ENCODE measurements at places on chromosomes 7 and 10.

GRCh38 chr7:53789741-53790140 is 752.4 kb upstream of the VSTM2A start:
- no peak for DNase-seq

DNA sequence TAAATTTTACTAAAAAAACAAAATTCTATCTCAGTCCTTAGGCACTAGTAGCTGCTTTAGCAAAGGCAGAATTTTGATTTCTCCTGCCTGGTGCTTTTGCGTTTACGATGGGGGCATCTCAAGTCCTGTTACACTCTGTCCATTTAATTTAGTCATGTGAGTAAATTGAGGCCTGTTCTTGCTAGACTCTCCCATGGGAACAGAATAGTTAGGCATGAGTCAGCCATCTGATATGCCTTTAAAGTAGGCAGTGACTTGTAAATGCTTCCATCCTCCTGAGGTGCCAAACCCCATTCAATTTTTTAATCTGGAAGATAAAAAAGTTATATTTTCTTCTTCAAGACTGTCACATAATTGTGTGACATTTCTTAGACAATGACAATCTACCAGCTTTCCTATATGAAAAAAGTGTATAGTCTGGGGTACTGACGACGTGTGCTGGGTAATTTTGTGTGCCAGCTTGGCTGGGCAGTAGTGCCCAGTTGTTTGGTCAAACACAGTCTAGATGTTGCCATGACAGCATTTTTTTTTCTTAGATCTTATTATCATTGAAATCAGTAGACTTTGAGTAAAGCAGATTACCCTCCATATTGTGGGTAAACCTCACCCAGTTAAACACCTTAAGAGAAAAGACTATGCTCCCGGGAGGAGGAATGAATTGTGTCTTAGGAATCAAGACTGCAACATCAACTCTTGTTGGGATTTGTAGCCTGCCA is 603.4 kb downstream of the SORCS1 start:
- no peak for DNase-seq

- no peak for DNase-seq
Measured at GRCh38 chr7:55050281-55050680, 31.5 kb downstream of the EGFR start.

DNA sequence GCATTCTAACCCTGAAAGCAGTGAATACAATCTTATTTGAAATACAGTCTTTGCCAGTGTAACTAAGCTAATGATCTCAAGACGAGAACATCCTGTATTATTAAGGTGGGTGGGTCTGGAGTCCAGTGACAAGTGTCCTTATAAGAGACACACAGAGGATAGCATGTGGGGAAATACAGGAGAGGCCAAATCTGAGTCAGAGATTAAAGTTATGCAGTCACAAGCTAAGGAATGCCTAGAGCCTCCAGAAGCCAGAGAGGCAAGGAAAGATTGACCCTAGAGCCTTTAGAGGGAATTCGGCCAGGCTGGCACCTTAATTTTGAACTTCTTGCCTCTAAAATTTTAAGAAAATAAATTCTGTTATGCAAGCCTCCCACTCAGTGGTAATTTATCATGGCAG is 87.5 kb upstream of the HGF start:
- no peak for DNase-seq

DNA sequence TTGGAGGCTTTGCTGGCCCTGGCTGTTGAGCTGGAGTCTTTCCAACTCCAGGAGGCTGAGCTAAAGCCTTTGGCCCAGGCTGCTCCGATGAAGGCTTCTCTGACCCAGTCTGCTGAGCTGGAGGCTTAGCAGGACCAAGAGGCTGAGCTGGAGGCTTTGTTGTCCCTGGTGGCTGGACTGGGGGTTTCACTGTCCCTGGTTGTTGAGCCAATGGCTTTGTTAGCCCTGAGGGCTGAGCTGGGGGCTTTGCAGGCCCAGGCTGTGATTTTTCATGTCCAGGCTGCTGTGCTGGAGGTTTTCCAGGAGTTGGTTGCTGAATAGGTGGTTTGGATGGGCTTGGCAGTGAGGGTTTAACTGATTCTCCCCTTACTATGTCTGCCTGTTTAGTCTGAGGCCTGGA is 7.3 kb downstream of the PCLO start:
- no peak for DNase-seq

GRCh38 chr7:116315803-116316202 is 105.5 kb downstream of the TES start:
- no peak for DNase-seq

DNA sequence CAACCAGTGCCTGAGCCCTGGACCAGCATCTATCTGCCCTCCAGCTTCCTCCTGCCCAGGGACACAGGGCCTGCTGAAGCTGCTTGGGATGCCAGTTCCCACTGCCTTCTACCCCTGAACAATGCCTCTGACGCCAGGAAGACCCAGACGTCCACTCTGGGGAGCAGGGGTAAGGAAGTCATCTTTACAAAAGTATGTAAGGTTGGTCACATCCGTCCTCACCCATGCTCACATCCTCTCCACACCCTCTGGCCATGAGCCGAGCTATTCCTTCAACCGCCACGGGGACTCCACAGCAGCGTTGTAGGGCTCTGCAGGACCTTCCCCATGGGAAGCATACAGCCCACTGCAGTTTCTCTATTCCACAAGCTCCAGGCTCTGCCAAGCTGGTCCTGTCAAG is 58.5 kb downstream of the CLRN3 start:
- DNase-seq = no peak

DNA sequence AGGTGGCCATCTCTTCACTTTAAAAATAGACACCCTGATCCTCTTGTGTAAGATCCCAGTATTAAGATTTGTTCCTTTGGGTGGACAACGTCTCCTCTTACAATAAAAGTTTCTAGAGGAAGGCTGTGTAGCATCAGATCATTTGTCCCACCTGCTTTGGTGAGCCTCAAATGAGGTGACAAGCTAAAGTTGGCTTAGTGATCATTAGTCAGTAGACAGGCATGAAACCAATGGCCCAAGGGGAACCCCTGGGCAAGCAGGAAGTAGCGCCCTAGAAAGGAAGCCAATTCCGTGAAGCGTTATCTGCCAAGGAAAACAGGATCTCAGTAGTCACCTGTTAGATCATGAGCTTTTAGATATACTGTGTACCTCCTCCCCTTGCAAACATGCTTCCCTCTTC is 66.8 kb downstream of the PCGF5 start:
- DNase-seq = no peak

DNA sequence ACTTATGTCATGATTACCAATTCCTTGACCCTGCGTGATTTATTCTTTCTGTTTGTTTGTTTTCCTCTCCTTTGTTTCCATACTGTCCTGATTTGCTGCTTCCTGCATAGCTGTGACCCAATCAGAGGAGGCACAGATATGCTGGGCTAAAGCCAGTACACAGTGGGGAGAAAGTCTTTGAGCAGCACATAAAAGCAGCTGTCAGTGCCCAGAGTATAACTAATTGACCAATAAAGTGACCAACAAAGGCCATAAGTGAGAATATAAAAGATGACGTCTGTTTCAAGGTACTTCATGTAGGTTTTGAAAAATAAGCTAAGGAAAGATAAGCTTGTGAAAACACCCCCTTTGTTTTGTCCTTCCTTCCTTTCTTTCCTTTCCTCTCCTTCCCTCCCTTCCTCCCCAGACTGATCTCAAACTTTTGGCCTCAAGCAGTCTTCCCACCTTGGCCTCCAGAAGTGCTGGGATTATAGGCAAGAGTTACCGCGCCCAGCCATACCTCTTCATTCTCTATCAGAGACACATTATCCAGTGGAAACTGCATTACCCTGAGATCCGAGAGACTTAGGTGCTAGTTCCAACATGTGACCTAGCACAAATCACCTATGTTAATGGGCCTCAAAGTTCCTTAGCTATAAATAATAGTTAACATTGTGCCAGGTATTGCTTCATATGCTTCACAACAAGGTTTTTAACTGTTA is 17.0 kb downstream of the BCAP29 start:
- DNase-seq = no peak

DNA sequence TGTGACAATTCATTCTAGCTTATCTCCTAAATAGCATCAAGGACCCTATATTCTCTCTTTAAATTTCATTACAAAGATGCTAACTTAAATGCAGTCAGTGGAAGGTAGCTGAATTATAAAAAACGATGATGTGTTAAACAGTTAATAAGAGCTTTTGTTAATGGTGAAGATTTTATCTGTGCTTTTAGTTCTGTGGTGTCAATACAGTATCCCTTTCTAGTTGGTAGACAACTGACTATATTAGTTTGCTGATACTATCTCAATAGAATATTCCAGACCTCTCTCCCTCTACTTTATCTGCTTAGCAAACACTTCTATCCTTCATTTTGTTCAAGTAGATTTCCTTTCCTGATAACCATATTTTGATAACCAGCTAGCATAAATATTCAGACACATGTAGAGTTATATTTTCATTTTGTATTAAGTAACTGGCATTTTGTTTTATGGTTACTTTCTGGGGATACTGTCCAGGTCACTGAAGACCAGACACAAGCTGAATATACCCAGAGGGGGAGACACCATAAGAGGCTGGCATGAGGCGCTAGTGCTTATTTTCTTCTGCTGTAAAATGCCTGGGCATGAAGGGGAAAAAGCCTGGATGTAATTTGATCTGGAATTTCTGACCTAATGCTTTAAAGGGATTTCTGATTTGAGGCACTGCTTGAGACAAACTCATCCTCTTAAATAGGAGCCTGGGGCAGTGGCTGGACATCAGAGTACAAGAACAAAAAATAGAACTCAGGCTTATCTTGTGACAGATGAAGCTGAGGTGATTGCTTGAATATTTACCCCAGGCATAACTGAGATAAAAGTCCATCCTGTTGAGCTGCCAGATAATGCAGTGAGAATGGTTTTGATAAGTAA is 197.5 kb downstream of the MALRD1 start:
- no peak for DNase-seq
